ENCODE measurements at places on chromosomes 7 and 10.

- H3K27me3 ChIP-seq = no peaks in the 10 kb centered on the region
- H3K4me3 ChIP-seq = no peak overlapping the region
- DNase-seq = no peak
- no peaks in the 10 kb centered on the region for H3K4me1 ChIP-seq
- H3K27ac ChIP-seq = no peak overlapping the region
- no peaks in the 10 kb centered on the region for H3K36me3 ChIP-seq
Measured at GRCh38 chr7:14505906-14506305, 396.6 kb downstream of the DGKB start.

DNA sequence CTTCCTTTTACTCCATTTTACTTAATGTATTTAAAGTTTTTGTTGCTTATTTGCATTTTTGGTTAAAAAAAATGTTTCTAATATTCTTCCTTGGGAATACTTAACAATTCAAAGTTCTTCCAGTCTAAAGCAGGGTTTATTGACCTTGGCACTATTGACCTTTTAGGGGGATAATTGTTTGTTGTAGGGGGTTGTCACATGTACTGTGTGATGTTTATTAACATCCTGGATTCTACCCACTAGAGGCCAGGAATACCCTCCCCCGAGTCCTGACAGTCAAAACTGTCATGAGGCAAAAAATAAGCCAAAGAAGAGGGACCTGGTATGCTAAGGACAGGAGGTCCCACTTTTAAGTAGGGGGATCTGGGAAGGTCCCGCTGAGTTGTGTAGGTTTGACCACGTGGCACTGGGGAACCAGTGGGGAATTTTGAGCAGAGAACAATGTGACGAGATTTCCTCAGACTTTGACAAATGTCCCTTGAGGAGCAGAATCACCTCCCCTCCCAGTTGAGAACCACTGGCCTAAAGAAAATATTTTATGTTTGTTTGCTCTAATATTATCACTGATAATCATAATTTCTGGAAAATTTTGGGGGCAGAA is 178.3 kb upstream of the PRR15 start:
- H3K4me3 ChIP-seq = no peak overlapping the region
- H3K4me1 ChIP-seq = no peaks in the 10 kb centered on the region
- DNase-seq = no peak
- H3K27ac ChIP-seq = no peak overlapping the region
- no peaks in the 10 kb centered on the region for H3K36me3 ChIP-seq

DNA sequence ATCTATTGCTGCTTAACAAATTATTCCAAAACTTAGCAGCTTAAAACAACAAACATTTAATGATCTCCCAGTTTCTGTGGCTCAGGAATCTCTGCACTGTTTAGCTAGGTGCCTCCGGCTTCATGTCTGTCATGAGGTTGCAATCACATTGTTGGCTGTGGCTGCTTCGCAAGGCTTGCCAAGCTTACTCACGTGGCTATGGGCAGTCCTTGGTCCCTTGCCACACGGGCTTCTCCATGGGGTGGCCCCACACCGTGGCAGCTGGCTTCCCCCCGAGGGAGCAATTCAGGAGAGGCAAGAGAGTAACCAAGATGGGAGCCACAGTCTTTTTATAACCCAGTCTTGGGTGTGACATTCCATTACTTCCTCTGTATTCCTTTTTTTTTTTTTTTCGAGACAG is 67.4 kb downstream of the NEURL1 start:
- no peaks in the 10 kb centered on the region for H3K4me1 ChIP-seq
- DNase-seq = no peak
- H3K27ac ChIP-seq = no peak overlapping the region
- no peaks in the 10 kb centered on the region for H3K36me3 ChIP-seq

GRCh38 chr10:93392121-93392520 is 90.0 kb downstream of the MYOF start:
- DNase-seq = no peak
- H3K27me3 ChIP-seq = no peaks in the 10 kb centered on the region
- no peak overlapping the region for H3K4me3 ChIP-seq
- peaks cover 5% of the 10 kb centered on the region for H3K4me1 ChIP-seq

- H3K36me3 ChIP-seq = no peaks in the 10 kb centered on the region
- no peak overlapping the region for H3K27ac ChIP-seq
- DNase-seq = no peak
- peaks cover 2% of the 10 kb centered on the region for H3K27me3 ChIP-seq
Measured at GRCh38 chr10:58157076-58157766, 110.5 kb downstream of the IPMK start.

DNA sequence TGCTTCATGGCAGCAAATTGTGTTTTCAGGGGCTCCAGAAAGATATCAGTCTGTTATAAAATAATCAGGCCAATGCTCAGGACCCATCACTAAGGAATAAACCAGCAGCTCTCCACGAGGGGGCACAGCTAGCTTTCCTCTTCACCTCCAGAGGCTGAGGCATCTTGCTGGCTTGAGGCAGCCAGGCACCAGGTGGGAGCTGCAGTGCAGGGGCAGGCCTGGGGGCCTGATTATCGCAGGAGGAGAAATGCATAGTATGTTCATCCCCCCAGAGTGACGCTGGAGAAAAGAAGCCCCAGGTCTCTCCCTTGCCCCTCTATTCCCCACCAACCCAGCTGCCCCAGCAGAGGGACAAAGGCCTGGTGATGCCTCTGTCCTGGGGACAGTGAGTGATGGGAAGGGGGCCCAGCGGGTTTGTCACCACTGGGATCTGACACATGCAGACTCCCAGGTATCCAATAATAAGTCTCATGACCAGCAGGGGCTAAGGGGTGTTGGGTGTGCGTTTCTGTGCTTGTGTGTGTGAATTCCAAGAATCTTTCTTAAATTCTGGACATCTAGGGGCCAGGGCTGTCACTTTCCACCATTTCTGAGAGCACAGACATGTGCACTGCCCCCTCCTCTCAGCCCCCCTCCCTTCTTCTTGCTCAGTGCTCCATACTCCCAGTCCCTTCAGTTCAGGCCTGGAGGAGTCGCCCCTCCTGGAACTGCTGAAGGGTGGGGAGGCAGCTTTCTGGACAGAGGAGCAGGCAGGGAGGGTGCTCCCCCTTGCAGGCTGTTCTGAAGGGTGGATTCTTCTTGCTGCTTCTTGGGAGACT is 128.1 kb upstream of the FAM20C start:
- no peak overlapping the region for H3K27ac ChIP-seq
- H3K4me1 ChIP-seq = no peaks in the 10 kb centered on the region
- H3K36me3 ChIP-seq = no peaks in the 10 kb centered on the region
- H3K4me3 ChIP-seq = no peak overlapping the region

- peak within 1 kb of the TSS; percentile 97 for H3K27ac ChIP-seq
- DNase-seq = peak; percentile 91
- peak within 1 kb of the TSS; percentile 86 for H3K4me3 ChIP-seq
- peaks cover 2% of the 10 kb centered on the region for H3K4me1 ChIP-seq
- no peaks in the 10 kb centered on the region for H3K27me3 ChIP-seq
Measured at GRCh38 chr10:73096449-73097304, at the start of gene P4HA1. P4HA1 (minus strand) TSS chr10:73096866; CDS start chr10:73074883, 21,983 bp downstream.

DNA sequence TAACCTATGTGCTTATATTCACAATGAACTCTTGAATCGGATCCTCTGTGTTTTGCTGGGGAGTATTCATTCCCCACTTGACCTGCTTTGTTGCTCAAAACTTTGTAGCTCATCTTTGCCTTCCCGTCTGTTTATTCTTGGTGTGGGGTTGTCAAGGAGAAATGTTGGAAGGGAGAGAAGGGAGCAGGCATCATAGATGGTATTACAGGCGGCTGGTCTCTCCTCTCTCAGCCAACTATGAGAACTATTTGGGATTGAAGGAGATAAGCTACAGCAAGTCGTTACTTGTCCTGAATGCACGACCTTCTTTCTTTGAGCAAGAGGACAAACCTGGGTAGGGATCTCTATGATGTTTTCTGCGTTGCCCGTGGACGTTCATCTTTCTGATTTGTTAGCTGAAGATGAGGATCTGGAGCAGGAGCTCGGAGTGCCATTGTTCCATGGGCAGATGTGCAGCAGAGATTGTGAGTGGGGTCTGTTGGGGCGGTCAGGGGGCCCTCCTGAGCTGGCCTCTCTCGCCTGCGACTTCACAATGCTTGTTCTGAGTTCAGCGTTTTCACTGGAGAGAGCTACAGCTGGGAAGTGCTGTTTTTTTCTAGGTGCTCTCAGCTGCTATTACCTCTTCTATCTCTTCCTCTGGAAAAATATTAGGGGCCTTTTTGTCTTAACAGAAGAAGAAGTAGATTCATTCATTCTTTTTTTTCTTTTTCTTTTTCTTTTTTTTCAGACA is 126.9 kb upstream of the KLF6 start:
- no peaks in the 10 kb centered on the region for H3K27me3 ChIP-seq
- DNase-seq = no peak
- no peaks in the 10 kb centered on the region for H3K36me3 ChIP-seq
- H3K4me3 ChIP-seq = no peak overlapping the region

GRCh38 chr7:48251766-48252165 is 80.5 kb downstream of the ABCA13 start:
- no peaks in the 10 kb centered on the region for H3K4me1 ChIP-seq
- no peak overlapping the region for H3K27ac ChIP-seq
- no peaks in the 10 kb centered on the region for H3K36me3 ChIP-seq

- H3K4me3 ChIP-seq = no peak overlapping the region
- no peaks in the 10 kb centered on the region for H3K36me3 ChIP-seq
- H3K4me1 ChIP-seq = no peaks in the 10 kb centered on the region
- DNase-seq = no peak
Measured at GRCh38 chr10:109741712-109742111, 181.6 kb downstream of the XPNPEP1 start.

- H3K4me1 ChIP-seq = peaks cover 35% of the 10 kb centered on the region
Measured at GRCh38 chr10:133325440-133326222, 11.1 kb downstream of the CALY start.

- no peak overlapping the region for H3K4me3 ChIP-seq
- no peaks in the 10 kb centered on the region for H3K27me3 ChIP-seq
- no peak overlapping the region for H3K27ac ChIP-seq
- H3K4me1 ChIP-seq = no peaks in the 10 kb centered on the region
- no peak for DNase-seq
Measured at GRCh38 chr10:106147021-106147420, 1017.5 kb downstream of the SORCS1 start.
